ENCODE measurements at places on chromosomes 7 and 10.
A peak's percentile ranks its signal among the peaks of the same experiment; 100 is the strongest.

DNA sequence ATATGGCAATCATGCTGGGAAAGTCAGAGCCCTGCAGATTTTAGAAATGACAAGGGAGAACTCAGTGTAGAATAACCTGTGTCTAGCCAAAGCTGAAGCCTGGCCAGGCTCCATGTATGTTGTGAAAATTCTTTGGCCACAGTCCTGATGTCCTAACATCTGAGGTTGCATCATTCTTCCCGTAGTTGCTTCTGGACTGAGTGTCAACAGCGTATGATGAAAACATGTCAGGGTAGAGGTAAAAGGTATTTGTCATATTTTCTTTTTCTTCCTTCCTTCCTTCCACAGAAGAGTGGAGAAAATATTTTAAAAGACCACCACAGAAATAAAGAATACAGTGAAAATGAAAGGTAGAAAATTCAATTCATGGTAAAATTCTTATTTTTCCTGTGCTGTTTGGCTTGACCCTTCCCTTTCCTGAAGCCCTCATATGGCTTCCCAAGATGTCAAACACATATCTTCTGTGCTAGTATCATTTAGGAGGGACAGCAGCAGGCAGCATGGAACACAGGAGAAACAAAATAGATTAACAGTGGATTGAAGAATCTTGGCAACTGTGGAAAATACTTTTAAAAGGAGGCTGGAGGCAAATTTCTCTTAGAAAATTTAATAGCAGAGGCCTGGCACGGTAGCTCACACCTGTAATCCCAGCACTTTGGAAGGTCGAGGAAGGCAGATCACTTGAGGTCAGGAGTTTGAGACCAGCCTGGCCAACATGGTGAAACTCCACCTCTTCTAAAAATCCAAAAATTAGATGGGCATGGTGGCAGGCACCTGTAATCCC, 18.9 kb upstream of the NRBF2 start:
- DNase-seq: peak; percentile 23

- no peak for DNase-seq
Measured at GRCh38 chr7:116988363-116988989, 35.2 kb downstream of the ST7 start.

DNA sequence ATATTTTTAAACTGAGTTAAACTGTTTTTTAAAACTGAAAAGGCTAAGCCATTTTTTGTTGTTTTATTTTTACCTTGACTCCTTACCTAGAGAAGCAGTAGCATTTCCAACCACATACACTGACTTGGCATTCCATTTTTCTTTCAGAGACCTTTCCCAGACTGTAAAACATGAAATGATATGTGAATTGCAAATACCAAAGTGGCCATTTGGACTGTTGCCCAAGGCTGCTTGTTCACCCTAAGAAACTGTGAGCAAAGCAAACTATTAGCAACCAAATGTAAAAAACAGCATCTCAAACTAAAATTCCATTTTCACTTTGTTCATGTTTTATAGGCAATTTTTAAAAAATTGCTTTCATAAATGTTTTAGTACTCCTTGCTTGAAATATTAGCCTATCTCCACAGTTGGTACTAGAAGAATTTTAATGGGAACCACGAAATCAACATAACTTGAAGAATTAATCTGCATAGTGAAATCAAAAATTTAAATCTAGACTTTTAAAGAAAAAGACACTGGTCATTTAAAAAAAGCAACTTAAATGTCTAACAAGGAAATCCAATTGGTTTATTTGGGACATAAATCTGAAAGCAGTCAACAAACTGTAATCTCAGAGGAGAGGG, 10.8 kb downstream of the UROS start:
- no peak for DNase-seq

DNA sequence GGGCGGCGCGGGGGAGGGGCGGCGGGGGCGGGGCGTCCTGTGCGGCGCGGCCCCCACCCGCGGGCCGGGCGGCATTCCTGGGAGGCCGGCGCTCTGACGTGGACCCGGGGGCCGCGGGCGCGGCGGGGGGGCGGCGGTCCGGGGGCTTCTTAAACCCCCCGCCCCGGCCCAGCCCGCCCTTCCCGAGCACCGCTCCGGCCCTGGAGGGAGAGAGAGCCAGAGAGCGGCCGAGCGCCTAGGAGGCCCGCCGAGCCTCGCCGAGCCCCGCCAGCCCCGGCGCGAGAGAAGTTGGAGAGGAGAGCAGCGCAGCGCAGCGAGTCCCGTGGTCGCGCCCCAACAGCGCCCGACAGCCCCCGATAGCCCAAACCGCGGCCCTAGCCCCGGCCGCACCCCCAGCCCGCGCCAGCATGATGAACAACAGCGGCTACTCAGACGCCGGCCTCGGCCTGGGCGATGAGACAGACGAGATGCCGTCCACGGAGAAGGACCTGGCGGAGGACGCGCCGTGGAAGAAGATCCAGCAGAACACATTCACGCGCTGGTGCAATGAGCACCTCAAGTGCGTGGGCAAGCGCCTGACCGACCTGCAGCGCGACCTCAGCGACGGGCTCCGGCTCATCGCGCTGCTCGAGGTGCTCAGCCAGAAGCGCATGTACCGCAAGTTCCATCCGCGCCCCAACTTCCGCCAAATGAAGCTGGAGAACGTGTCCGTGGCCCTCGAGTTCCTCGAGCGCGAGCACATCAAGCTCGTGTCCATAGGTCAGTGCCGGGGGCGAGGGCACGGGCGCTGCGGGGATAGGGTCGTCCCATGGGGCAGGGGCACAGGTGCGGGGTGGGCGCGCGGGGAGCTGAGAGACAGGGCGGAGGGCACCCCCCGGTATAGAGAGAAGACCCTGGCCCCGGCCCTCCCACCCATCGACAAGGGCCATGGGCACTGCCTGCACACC, at the start of gene FLNC:
FLNC (plus strand) TSS at position 176 of the 947 bp plus-strand sequence; CDS start at position 408, 232 bp downstream.
- no peak for DNase-seq

GRCh38 chr10:103840740-103841070, 14.7 kb downstream of the SH3PXD2A start:
- no peak for DNase-seq

- DNase-seq: no peak
Measured at GRCh38 chr7:110507369-110507768, 583.6 kb upstream of the LRRN3 start.

DNA sequence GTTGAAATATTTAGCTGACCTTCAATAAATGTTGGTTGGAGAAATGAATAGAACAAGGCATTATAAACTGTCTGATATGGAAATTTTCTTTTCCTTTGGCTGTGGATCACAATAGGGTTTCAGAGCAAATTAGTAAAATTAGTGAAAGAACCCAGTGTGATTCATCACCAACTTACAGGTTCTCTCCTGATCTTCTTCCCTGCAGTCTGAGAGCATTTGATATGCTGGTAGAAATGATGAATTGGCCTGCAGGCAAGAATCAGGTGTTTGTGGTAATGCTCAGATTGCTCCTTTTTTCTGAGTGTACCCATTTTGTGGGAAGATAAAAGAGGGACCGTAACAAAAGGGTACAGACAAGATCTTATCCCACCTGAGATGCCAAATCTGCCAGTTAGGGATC, 51.9 kb downstream of the BTAF1 start:
- no peak for DNase-seq

DNA sequence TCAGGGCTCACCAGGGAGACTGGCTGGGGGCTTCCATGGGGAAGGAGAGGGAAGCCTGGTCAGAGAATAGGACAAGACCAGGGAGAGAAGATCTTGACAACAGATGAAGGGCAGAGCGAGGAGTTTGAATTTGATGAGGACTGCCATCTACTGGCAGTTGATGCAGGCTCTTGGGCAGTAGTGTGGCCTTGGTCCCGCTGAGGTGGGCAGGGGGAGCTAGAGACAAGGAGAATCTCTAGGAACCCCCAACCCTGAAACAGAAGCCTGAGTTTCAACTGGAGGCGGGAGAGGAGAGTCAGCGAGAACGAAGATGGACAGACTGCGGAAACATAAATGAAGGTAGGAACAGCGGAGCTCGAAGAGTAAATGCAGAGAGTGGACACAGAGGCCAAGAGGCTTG, 81.0 kb downstream of the PPP1R3C start:
- no peak for DNase-seq

- DNase-seq: peak; percentile 47
Measured at GRCh38 chr10:92914478-92915325, 66.4 kb downstream of the EXOC6 start.

- no peak for DNase-seq
Measured at GRCh38 chr7:130152493-130153210, 52.6 kb downstream of the TMEM209 start.

- no peak for DNase-seq
Measured at GRCh38 chr10:127618797-127619196, 69.7 kb downstream of the NPS start.

GRCh38 chr10:11326241-11326640, 285.2 kb downstream of the USP6NL start:
- no peak for DNase-seq

- DNase-seq: no peak
Measured at GRCh38 chr7:7330997-7331396, 148.7 kb downstream of the C1GALT1 start.

GRCh38 chr10:7933262-7933661, 115.0 kb downstream of the TAF3 start:
- no peak for DNase-seq

DNA sequence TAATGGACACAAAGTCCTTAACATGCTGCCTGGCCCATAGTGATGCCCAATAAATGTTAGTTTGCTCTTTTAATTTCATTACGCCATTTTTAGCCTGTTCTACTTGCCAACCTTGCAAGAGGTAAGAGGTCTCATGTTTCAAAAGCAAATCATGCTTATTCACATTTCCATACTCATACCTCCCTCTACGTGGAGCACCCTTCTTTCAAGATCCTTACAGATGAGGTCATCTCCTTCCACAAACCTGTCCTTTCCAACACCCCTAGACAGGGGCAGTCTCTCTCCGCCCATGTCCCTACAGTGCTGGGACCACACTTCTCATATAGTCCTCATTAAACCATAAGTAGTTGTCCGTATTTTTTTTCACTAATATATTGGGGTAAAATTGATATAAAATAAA, 271.3 kb downstream of the FGFR2 start:
- no peak for DNase-seq

DNA sequence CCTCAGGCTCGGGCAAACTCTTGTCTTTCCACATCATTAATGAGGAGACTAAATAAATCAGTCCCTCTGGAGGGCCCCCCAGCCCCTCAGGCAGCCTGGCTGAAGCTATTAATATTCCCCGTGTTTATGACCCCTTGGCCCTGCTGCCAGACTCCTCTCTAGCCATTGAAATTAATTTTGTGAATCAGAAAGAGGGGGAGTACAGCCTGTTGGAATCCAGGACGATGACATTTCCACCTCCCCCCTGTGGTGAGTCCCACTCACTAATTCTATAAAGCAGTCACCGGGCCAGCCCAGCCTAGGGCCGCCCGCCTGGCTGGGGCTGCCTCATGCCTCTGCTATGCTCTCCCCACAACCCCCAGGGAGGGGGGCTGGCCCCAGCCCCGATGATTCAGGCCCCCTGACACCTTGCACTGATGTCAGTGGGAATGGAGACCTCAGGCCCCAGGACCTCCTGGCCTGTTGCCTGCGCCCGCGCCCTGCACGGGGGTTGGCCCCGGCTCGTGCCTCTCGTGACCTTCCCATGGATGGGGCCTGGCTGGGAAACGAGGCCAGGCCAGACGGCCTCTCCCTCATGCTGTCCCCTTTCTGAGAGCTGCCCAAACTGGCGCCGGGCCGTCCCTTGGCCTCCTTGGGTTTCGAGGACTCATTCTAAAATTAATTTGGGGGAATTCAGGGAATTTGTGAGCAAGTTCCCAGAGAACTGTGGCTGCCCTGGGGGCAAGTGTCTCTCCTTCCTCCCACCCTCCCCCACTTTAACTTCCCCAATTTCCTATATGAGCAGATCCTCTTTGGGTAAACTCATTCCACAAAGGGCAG, 34.0 kb downstream of the TMEM270 start:
- DNase-seq: peak; percentile 41

DNA sequence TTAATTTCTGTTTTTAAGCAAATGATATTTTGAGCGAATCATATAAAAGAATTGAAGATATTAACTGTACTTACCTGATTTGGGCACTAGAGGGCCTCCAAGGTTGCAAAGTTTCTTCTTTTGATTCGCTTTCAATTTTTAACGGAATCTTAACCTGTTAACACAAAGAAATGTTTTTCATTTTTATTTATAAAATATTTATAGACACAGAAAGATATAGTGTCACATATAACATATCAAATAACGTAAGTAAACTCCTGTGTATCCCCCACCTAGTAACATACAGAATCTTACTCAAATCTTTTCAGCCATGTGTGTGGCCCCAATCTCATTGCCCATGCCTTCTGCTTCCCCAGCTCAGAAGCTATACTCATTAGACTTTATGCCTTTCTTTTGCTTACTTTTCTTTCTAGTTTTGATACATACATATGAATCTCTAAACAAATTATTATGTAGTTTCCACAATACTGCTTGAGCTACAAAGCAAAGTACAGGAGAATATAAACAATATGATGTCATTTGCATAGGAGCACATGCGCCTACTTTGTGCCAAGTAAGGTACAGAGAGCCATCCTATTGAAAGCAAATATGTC, 49.5 kb upstream of the ZPBP start:
- DNase-seq: peak; percentile 52

DNA sequence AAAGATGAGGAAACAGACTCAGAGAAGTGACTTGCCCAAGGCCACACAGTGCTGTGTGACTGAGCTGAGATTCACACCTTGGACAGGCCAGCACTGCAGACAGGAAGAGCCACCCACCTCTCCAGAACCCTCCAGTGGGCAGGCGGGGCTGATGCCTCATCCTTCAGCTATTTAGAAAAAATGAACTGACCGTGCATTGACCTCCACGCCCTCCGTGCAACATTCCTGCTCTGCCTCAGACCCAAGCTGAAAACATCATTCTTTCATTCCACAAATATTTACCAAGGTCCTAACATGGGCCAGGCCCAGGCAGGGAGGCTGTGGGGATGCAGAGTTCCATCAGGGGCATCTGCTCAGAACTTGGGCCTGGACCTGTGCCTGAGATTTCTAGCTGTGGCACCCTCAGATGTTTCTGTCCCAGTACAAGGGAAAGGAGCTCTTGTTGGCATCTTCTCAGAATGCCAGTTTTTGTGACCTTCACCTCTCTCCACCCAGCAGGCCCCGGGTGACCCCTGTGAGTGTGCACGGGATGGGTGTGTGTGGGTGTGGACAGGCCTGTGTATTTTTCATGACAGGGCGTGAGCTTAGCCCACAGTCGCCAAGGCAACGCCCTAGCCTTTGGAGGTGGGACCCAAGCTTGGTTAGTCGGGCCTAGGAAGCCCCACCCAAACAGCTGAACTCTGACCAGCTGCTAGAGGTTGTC, 6.5 kb downstream of the VSIR start:
- DNase-seq: peak; percentile 89

DNA sequence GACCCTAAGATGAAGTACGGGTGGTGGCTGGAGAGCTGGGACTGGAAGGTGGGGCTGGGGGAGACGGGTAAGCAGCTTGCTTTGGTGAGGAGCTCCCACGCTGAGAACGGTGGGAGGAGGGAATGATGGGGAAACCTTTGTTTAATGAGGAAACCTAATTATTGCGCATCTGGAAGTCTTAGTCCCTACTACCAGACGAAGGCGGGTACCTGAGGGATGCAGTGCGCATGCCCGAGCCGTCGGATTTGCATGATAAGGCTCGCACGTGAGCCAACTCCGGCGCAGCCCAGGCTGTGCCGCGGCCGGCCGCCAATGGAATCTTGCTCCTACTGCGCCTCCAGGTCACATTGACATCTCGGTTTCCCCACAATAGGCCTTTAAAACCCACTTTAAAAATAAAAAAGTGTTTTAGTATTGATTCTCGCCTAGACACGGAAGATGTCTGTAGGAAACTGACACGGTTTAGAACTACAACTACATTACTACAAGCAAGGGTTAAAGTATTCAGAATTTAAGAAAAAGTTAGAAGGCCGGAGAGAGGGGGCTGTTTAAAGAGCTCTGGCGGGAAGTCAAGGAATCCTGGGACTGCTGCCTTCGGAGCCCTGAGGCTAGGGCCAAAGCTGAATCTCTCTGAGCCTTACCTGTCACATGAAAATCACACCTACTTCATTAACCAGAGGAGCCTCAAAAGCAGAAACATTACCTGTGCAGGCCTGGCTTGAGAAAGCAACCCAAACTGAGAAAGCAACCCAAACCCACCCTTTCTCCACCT, 12.1 kb upstream of the DLX6 start:
- no peak for DNase-seq

Data from LoVo (cell line).